ENCODE measurements at places on chromosomes 7 and 10.

GRCh38 chr10:123607386-123607785 lies 58.8 kb upstream of the GPR26 start:
- no peak for DNase-seq

- no peak for DNase-seq
Measured at GRCh38 chr7:1555813-1556543, at the start of gene TMEM184A. TMEM184A (minus strand) TSS chr7:1556205; CDS start chr7:1555484, 721 bp downstream.

- DNase-seq = peak; percentile 95
Measured at GRCh38 chr10:110504111-110504735, 6.5 kb downstream of the DUSP5 start.

GRCh38 chr10:122746408-122746807 lies 46.8 kb upstream of the C10orf120 start:
- no peak for DNase-seq

- no peak for DNase-seq
Measured at GRCh38 chr7:150407588-150408392, 28.7 kb downstream of the ZNF775 start.

- no peak for DNase-seq
Measured at GRCh38 chr10:102628451-102628911, 15.8 kb upstream of the TRIM8 start.

DNA sequence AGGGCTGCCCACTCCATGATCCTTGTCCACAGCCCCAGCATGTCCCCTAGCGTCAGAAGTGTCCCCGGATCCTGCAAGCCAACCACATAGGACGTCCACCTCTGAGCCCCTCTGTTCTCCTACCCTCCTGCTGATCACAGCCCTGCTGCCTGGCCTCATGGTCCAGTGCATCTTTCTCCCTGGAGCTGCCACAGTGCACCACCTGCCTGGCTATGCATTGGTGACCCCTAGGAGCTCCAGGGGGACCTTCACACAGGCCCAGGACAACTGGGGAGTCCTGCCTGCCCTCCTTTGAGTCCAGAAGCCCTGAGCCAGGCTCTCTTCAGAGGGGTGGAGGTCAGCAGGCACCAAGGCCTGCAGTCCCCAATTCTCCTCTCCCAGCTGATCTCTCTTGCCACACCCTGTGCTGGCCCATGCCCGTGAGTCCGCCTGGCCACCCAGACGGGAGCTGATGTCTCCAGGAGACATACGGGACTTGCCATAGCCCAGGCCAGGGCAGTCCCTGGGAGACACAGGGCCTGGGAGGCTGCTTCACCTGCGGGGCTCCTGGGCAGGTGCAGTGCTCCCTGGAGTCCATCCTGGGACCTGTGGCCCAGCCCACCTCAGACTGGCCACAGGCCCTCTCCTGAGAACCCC lies 77.4 kb upstream of the RET start:
- no peak for DNase-seq

- DNase-seq = no peak
Measured at GRCh38 chr7:128374041-128374440, 12.6 kb upstream of the PRRT4 start.

DNA sequence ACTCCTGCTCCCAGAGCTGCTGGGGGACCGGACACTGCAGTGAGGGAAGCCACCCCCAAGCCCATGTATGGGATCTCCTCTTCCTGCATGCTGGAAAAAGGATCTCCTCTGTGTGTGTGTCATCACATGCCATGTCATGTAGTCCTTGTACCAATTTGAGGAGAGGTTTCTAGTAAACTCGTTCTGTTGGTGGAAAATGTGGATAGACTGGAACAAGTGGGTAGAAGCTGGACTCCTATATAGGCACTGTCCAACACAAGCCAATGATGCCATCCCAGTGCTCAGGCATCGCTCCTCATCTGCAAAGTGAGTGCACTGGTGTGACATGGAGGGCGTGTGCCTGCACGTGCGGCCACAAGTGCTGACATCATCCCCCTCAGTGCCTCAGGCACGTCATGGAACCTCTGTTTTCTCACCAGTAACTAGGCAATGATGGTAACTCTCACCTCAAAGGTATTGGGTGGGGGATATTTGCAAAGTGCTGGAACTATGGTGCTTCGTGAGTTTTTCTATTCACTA lies 19.3 kb downstream of the MYO1G start:
- DNase-seq = peak; percentile 4

Measured in fibroblast of lung (primary cell).